ENCODE measurements at places on chromosomes 7 and 10.
A peak's percentile ranks its signal among the peaks of the same experiment; 100 is the strongest.

- no peak for DNase-seq
Observed at GRCh38 chr7:80720146-80720545, 81.7 kb downstream of the CD36 start.

GRCh38 chr7:71972534-71972933 lies 439.6 kb downstream of the CALN1 start:
- DNase-seq = no peak

GRCh38 chr7:34096198-34096651 lies 190.9 kb downstream of the BMPER start:
- no peak for DNase-seq

- peak; percentile 80 for DNase-seq
Observed at GRCh38 chr10:30413996-30414576, 19.9 kb upstream of the MAP3K8 start.

DNA sequence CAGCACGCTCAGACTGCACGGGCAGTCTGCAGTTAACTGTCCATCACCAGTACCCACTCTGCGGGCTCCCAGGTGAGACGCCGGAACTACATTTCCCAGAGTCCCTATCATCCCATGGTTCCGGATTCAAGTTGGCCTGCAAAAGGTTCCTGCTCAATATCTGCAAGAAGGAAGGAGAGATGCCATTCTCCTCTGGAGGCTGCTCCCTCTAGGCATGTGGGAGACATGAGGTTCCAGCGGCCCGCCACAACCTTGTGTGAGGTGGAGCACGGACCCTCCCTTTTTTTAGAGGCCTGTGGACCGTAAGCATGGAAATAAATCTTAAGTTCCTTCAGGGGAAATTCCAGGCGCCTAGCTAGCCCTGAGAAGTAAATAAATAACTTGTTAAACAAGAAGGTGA lies 29.7 kb downstream of the NUP42 start:
- DNase-seq = no peak

DNA sequence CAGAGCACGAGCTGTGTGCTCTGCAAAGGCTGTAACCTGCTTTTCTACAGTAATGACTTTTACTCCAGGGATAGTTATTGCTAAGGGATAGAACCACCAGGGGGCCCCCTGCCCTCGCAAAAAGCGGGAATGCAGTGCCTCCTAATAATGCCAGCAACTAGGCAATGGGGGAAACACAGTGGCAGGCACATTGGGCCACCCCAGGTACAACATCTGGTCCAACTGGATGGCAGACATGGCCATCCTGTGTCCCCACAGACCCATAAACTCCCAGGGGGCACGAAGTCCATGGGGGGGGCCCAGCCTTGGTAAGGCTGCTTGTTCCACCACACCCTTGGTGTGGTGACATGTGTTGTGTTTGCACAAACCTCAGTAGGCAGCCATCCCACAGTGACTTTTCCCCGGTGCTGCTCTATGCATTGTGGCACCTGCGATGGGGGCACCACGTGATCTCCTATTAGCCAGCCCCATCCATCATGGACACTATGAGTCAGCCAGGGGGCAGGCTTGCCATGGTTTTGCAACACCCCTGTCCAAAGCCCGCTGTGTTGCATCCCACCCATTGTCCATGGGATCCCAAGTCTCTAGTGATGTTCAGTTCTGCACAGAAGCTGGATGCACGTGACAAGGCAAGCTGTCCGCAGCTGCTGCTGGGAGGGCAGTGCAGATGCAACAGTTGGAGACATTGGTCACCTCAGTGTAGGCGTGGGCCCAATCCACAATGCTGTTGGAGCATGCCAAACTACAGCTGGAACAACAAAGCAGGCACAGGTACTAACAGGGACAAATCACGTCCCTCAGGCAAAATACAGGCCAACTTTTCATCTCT lies 84.0 kb downstream of the ANLN start:
- DNase-seq = peak; percentile 28

GRCh38 chr7:155594961-155595366 lies 48.6 kb upstream of the CNPY1 start:
- no peak for DNase-seq
